Activated T-helper 1 cell treated with anti-CD3 and anti-CD28 coated beads, Interleukin-2, amount 50 U/mL, for 16 hours (primary cell): ENCODE measurements at places on chromosomes 1 and 21.
A peak's percentile ranks its signal among the peaks of the same experiment; 100 is the strongest.

DNA sequence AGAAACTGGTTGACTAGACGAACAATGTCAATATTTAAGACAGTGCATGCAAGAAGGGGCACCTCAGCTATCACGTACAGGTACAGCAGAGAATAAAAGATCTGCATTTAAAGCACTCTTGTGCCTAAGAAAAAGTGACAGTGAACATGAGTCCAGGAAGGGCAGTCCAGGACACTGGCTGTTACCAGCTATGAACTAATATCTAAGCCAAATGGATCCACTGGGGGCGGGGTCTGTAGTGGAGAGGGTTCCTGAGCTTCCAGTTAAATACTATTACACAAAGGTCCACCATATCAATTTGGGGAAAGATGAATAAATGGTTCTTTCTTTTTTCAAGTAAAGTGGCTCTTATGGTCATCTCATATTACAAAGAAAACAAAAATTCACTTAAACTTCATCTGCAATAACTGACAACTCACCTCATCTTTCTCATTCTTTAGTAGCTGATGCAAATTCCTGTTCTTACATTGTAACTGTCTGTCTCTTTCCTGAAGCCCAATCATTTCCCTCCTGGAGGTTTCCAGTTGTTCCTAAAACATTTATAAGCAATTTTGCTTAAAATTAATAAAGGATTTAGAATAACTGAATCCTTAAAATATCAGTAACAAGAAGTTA is 24.5 kb downstream of the SSX2IP start:
- DNase-seq = no peak

- no peak for DNase-seq
These were observed 3.4 kb upstream of the PLEKHM2 start for GRCh38 chr1:15680561-15681348.

GRCh38 chr1:203177036-203177405 is 1.4 kb upstream of the MYBPH start:
- DNase-seq = no peak

GRCh38 chr1:192104852-192105251 is 53.4 kb upstream of the RGS18 start:
- DNase-seq = no peak

DNA sequence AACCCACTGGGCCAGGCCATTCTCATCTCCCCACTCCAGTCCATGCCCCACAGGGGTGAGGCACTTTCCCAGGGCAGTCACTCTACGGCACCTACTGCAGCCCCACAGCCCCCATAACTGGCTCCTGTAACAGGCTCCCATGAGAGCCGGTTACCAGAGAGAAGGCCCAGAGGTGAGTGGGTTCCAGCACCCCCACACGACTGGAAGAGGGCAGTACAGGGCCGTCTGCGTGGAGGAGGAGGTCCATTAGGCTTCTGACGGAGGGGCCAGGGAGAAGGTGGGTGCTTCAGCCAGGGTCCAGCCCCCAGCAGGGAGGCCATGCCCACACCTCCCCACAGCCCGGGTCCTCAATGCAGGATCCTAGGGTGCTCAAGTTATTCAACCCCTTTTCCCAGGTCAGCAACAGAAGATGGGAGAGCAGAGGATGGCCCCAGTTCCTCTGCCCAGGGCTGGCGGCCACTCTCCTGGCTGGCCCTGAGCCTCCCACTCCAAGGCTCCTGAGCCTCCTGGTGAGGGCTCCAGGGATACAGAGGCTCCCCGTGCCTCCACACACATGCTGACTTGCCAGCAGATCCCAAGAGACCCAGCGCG is 1.6 kb downstream of the ACAP3 start:
- DNase-seq = no peak

DNA sequence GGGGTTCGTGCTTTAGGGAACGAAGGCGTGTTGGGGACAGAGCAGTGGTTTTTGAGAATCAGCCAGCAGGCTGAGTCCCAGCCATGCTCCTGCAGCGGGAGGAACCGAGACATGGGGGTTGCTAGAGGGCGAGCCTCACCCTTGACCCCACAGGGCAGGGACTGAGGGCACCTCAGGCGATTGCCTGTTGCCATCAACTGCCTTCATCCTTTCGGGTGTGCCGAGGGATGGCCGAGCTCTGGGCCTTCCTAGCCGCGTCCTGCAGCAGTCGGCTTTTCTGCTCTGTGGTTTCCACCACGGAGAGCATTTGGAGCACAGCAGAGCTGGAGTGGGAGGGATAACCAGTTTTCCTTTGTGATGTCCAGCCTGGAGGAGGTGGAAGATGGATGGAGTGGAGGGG is 13.3 kb downstream of the SPSB1 start:
- DNase-seq = no peak

DNA sequence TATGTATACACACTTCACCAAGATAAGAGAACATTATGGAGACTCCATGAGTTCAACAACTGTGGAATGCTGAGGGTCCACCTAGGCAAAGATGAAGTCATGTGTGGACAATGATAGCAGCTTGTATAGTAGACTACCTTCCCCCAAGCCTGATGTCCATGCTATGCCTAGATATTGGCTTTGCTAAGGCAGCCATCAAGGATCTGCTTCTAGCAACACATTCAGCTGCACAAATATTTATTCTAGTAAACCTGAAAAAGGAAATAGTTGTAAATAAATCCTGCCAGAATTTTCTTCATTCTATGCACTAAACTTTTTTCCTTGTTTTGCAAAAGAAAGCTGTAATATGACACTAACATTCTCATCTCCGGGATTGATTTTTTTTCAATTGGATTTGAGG is 7.0 kb upstream of the LPAR3 start:
- DNase-seq = no peak

DNA sequence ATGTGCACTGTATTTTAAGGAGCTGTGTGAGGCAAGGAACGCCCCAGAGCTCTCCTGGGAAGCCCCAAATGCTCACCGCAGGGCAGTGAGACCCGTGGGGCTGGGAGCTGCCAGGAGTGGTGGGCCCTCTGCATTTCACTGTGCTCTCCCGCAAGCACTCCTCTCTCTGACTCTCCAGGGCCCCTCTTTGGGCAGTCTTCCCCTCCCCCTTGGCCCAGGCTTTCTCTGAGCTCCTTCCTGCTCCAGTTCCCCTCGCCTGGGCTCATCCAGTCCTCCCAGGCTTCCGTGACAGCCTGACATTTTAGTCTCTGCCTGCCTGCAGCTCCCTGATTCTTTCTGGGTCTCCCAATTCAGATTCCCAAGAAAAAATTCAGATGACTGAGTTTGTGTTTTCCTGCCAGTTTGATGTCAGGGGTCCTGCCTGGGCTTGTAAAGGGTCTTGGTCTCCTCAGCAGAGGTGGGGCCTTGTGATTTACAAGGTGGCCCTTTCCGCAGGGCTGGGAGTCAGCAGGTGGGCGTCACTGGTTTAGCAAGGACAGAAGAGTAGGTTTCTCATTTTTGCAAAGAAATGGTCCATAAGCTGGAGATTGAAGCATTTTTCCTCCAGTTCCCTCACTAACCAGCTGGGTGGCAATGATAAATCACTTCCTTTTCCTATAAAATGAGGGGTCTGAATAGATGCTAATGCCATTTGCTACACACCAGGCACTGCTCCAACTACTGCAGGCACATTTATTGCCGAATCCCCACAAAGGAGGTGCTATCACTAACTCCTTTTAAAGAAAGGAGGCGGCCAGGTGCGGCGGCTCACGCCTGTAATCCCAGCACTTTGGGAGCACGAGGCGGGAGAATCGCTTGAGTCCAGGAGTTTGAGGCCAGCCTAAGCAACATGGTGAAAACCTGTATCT is 1.9 kb upstream of the CA6 start:
- no peak for DNase-seq

DNA sequence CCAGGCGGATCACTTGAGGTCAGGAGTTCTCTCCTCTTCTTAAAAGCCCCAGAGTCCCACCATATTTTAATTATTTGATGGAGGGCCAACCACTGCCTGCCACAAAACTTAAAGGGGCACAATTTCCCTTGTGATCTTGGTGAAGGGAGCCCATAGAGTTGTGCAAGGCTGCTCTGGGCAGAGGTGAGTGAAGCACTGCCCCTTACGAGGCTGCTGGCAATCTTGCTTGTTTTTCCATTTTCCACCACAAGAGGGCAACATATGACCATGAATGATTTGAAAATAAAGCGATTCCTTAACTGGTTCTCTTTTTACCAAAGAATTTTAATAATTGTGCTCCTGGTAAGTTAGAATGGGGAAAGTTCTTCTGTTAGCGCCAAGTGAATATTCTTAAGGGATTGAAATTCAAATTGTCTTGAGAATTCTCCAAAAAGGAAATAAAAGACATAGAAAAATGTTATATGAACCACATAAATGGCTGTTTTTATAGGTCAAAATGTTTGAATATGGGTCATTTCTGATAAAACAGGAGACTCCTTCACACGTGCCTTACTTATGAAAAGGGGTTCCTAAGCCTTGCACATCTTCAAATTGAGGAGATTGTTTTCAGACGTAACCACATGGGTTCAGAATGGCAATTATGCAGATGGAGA is 22.7 kb downstream of the PGM1 start:
- peak; percentile 44 for DNase-seq

DNA sequence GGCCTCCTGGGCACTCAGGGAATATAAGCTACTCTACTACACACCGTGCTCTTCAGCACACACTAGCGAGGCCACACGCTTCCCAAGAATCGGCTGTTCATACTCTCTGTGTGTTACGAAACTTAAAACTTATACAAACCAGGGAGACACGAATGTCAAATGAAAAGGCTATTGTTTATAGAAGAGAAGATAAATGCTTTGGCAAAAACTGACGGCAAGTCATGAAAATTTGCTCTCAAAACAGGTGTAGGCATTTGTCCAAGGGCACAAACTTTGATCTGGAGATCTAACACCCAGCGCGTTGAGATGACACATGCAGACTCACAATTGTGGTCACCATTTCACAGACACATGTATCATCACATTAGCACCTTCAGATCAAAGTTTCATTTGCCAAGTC is 46.1 kb downstream of the USP48 start:
- DNase-seq = no peak

DNA sequence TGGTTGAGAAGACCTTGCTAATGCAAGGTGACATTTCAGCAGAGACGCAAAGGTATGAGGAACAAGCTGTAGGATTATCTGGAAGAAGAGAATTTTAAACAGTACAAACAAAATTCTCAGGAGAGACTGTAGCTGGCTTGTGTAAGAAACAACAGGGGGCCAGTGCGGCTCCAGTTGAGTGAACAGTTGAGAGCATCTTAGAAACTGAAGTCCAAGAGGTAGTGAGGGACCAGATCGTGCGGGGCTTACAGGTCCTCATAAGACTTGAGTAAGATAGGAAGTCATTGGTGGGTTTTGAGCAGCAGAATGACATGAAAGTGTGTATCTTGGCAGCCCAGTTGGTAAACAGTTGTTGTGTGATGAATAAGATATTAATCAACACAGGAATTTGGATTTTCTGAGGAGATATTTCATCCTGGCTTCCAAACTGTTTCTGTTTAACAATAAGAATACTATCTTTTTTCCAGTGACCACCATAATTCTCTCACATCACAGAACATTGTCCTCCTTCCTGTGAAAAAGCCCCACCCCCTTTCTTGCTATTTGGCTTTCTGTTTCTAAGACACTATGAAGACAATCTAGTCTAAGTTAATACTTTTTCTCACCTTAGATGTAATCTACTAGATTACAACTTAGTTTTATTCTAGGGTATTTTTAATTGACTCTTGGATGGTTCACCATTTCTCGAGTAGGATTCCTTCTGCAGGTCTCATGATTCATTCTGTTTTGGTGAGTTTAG is 62.4 kb downstream of the SASS6 start:
- no peak for DNase-seq

DNA sequence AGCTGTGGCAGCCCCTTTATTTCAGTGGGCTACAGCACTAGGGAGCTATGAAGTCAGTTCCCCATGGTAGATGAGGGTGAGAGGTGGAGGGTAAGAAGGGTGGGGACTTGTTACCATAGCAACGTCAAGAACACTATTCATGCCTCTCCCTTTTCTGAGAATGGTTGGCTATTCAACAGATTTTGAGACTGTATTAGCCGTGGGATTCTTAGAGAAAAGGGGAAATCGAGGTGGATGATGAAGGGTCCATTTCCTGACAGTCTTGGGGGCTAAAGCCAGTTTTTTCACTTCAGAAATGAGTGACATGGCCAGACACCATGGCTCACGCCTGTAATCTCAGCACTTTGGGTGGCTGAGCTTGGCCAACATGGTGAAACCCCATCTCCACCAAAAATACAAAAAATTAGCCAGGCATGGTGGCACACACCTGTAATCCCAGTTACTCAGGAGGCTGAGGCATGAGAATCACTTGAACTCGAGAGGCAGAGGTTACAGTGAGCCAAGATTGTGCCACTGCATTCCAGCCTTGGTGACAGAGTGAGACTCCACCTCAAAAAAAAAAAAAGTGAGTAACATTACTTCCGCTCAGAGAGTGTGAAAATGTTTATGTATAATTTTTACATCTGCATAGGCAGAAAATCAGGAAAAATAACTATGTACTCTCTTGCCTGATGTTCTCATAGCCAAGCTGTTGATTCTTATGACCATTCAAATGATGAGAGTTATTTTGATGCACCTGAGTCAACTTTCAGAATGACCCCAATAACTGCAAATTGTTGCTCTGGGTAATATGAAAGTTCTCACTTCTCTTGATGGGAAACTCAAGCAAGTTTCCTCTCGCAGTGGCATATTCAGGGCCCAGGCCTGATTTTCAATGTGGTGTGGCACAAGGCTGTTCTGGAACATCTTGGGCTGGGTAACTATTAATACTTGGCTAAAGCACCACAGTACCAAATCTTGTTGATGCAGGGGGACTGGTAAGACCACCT is 23.2 kb upstream of the RGSL1 start:
- no peak for DNase-seq

DNA sequence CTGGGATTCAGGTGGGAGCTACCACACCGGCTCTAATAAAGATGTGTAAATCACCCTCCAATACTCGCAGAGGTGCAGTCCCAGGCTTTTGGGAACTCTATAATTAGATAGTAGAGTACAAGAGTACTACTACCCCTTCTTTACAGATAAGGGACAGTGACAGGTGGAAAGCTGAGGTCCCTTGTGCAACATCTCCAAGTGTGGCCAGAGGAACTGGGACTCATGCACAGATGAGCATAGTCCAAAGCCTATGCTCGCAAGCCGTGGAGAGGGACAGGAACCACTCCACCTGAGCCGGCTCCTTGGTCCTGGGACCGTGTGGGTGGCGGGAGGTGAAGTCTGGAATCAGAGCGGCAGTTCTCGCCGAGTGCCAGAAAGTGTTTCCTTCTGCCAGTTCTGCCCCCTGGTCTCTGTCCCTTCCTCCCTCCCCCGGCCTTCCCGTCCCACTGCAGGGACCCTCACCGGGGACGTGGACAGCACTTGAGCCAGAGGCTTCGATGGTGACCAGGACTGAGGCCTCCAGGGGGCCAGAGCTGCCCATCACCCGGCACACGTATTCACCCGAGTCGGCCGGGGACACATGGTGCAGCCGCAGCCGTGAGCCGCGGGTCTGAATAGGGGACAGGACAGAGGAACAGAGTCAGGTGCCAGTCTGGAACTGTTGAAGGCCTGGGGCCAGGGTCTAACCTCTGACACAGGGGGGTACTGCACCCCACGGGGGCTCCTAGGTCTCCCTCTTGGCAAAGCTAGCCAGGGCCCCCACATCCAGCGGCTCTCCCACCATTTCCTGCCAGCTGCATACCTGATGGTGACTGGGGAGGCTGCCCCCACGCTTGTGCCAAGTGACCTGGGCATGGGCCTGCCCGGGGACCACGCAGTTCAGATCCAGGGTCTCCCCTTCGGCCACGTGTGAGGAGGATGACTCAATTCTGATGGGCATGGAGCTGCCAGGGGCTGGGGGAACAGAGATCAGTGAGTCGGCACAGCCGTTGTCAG is 33.9 kb downstream of the LDLRAD2 start:
- no peak for DNase-seq
